ENCODE measurements at places on chromosomes 5 and 9.
A peak's percentile ranks its signal among the peaks of the same experiment; 100 is the strongest.

DNA sequence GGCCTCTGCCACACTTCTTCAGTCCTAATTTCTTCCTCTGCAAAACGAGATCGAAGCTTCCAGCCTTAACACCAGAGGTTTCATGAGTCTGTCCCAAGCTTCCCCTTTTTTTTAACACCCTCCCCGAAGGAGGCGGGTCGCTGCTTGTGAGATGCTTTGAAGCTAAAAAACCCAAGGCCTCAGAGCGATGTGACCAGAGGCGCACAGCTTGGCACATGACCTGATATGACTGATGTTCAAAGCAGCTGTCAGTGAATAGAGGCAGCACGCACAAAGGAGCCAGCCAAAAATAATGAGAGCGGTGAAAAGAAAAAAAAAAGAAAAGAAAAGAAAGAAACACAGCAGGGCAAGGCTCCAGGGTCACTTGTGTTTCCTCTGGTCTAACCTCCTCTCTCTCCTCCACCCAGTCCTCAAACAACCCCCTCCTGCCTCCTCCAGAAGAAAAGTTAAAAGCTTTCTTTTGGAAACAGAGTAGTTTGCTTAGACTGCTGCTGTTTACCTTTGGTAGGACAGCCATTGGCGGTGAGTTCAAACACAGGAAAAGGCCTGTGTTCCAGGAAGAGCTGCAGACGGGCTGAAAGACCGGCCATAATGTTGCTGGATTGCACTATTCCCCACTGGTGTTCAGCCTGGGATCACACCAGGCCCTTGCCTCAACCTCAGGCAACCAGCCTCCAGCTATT lies 10.9 kb upstream of the ZNF366 start:
- no peak for DNase-seq

DNA sequence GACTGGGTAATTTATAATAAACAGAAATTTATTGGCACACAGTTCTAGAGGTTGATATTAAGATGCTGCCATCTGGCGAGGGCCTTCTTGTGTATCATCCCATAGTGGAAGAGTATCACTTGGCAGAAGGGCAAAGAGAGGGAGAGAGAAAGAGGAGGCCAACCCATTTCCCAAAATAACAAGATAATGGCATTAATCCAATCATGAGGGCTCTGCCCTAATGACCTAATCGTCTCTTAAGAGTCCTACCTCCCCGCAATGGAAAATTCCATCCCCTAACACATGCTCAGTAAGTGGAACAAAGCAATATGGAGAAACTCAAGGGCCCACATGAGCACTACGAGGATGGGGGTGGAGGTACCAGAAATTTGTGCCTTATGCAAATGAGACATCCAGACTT lies 17.6 kb upstream of the VDAC1 start:
- no peak for DNase-seq

- DNase-seq: peak; percentile 1
These were observed 626.7 kb downstream of the PRR16 start for GRCh38 chr5:121090822-121091221.

GRCh38 chr9:105218673-105219072 lies 25.8 kb upstream of the SLC44A1 start:
- no peak for DNase-seq

DNA sequence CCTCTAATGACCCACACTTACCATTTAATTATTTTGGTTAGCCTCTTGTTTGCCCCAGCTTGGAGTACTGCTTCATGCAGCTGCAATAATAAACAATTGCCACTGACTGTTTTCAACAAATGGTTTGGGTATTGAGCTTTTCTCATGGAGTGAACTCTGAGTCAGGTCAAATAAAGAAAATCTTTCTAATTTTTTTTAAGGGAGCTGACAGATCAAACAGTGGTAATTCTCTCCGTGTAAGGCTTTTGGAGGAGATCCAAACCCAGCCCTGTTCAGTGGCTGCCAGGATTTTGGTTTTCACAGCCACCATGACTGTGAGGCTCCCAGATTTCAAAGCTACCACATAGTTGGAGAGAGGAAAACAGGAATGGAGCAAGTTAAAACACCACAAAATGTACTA lies 110.7 kb upstream of the EFNA5 start:
- DNase-seq: peak; percentile 48

GRCh38 chr5:97181856-97182545 lies 1.0 kb downstream of the RIOK2 start:
- DNase-seq: peak; percentile 50

DNA sequence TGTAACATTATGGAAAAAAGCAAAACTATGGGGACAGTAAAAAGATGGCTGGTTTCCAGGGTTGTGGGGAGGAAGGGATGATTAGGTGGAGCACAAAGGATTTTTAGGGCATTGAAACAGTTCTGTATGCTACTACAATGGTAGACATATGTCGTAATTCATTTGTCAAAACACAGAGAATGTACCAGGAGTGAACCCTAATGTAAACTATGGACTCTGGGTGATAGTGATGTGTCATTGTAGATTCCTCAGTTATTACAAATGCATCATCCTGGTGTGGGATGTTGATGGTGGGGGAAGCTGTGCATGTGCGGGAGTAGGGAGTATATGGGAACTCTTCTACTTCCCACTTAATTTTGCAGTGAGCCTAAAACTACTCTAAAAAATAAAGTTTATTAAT lies 135.0 kb upstream of the GABRP start:
- peak; percentile 5 for DNase-seq

GRCh38 chr9:82410866-82411265 lies 422.3 kb downstream of the SPATA31D1 start:
- DNase-seq: no peak

DNA sequence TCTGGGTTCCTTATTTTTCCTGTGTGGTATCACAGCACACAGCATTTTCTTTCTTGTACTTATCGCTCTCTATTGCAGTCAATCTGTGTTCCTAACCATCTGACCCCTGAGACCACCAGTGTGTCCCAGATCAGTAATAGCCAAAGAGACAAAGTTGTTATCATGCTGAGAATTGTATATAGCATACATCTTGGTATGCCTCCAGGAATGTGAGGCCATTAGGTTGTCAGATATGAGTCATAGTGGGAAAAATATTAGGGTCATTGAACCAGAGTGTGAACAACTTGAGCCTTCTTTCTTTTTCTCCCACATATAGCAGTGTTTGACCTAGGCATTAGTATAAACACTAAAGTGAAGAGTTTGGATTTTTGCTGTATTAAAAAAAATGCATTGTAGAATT lies 106.3 kb downstream of the NDUFAF2 start:
- peak; percentile 73 for DNase-seq

DNA sequence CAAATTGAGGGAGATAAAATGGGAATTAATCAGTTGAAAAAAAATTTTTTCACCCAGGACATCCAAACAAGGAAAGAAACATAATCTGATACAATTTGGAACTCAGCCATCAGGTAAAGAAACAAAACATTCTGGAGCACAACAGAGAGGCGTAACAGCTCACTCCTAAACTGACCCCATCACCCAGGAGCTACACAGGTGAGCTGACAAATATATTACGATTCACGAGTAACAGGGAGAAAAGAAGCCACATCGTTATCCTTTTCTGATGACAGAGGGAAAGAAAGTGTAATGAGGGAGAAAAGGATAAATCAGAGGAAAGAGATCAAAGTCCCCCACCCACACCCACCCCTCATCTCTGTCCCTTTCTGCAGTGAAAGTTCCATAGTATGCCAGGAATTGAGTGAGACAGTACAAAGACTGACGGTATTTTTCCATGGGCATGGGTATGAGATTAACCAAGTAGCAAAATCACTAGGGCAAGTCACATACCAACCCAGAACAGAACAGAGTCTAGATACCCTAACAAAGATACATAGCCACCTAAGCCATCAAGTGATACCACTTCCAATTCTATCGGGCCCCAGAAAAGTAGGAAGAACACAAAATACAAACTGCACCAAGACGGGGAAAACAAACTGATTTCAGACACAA lies 45.4 kb downstream of the TMEM245 start:
- no peak for DNase-seq

DNA sequence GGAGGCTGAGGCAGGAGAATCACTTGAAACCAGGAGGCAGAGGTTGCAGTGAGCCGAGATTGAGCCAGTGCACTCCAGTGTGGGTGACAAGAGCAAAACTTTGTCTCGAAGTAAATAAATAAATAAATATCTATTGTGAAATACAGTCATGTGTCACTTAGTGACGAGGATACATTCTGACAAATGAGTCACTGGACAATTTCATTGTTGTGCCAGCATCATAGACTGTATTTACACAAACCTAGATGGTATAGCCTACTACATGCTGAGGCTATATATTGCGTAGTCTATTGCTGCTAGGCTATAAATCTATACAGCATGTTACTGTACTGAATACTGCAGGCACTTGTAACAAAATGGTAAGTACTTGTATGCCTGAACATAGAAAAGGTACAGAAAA lies 61.1 kb upstream of the CCL21 start:
- DNase-seq: no peak

DNA sequence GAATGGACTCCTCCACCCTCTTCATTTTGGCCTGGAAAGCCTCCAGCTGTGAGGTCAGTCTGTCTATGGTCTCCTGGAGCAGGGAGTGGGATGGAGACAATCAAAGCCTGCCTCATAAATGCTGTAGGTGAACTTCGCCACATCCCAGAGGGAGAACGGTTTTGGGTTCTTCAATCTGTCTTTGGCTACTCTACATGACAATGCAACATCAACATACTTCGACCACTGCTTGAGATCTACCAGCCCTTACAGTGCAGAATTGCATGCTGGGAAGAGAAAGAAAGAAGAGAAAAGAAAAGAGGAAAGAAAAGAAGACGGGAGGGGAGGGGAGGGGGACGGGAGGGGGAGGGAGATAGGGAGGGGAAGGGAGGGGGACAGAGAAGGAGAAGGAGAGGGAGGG lies 28.5 kb upstream of the ANXA6 start:
- no peak for DNase-seq

DNA sequence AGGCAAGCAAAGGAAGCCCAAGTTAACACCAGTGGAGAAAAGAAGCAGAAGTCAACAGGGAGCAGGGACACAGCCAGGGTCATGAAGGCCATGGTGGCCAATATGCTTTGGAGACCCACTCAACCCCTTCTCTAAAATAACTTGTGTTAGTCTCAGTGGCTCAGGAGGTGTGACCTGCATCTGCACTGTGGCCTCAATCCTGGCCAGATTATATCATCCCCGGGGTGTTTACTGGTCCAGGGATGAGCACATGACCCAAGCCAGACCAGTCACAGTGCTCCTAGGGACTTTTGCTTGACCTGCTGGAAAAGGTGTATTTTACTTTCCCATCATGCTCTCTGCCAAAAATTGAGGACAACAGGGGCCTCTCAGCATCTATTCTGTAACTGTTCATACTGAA lies 105.2 kb downstream of the DPYSL3 start:
- no peak for DNase-seq

DNA sequence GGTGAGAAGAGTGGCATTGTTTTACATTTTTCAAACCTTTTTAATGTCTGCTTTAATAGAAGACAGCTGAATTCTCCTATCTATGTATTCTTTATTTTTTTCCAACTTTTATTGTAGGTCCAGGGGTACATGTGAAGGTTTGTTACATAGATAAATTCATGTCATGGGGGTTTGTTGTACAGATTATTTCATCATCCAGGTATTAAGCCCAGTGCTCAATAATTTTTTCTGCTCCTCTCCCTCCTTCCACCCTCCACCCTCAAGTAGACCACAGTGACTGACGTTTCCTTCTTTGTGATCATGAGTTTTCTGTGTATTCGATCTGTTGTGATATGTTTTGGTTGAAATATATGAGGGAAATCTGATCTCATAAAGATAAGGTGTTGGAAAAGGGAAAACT lies 1.7 kb upstream of the SREK1 start:
- no peak for DNase-seq

DNA sequence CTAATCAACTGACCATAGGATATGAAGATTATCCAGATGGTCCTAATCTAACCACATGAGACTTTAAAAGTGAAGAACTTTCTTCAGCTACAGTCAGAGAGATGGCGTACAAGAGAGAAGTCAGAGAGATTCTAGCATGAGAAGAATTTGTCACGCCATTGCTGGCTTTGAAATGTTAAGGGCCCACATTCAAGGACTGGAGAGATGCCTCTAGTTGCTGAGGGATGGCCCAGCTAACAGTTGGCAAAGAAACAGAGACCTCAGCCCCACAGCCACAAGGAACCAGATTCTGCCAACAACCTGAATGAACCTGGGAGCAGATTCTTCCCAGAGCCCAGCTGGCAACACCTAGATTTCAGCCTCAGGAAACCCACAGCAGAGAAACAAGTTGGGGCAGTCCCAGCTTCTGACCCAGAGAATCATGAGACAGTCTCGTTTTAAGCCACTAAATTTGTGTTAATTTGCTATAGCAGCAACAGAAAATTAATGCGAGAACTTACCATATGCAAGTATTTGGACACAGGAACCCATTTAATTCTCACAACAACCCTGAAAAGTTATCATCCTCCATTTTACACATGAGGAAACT lies 132.0 kb downstream of the MLLT3 start:
- no peak for DNase-seq

DNA sequence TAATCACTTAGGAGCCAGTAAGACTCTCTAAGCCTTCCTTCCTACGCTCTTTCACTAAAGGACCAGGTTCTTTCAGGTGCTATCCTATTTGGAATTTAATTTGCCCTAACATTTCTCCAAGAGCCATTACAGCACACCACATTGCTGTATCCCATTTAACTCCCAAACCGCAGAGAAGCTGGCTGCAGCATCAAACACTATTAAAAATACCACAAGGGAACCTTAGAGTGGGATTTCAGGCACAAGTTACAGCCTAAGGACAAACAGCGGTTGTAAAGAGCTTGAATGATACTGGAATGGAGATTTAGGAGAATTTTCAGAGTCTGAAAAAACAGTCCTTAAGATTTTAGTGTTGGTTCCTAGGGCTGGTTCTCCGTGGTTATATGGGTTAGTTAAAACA lies 566.4 kb downstream of the RAB3C start:
- no peak for DNase-seq

DNA sequence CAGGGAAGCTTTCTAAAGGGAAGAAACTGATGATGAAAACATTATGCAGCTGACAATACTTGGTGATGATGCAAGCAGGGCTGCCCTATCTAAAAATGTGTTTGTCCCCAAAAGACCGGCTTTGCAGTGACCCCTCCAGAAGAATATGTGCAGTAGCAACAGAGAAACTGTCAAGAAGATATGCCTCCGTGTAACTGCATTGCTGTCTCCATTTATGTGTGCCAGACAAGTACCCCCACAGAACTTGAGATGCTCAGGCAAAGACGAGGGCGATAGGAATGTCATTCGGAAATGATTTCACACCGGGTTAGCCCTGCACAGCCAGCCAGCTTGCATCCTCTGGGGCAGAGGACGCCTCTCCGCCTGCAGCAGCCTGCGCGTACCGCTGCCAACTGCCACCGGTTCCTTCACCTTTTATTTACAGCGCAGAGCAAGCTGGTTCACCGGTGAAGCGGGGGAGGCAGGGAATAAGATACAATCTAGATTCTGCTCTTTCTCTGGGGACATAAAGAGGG lies 2.0 kb downstream of the GABBR2 start:
- peak; percentile 52 for DNase-seq

All from IMR-90 (cell line).